ENCODE measurements at places on chromosomes 13 and 19.

DNA sequence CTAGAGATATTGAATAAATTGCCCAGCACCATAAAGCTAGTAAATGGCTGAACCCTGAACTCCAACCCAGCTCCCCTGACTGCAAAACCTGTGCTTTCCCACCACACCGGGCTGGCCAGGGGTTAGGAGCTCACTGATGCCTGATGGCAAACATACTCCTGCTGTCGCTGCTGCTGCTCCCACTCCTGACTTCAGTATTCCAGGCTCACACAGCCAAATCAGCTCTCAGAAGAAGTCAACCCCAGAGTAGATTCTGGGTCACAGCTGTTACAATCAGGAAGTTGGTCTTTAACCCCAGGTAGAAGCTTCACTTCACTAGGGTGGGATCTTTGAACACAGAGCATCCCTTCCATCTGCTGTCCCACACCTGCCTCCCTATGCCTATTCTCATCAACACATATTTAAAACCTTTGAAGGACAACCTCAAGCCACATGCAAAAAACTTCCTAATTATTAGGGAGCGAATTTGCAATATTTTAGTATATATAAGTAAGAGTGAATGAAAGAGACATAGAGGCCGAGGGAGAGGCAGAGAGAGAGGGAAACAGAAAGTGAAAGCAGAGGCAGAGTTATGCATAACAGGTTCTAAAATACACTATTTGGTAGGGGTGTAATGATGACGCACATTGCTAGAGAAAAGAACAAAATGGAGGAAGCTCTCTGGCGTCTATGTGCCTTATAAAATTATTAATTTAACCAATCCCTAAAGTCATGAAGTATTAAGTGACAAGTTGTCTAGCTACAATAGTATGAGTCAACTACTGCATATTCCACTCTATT, 99.4 kb upstream of the SERP2 start:
- peak; percentile 78 for DNase-seq

GRCh38 chr19:47110521-47111005, 3.0 kb downstream of the ZC3H4 start:
- peak; percentile 25 for DNase-seq

- no peak for DNase-seq
Observed at GRCh38 chr13:42815681-42816080, 34.3 kb downstream of the FAM216B start.

- DNase-seq, result no peak
Observed at GRCh38 chr13:34021619-34022018, 203.7 kb downstream of the RFC3 start.

DNA sequence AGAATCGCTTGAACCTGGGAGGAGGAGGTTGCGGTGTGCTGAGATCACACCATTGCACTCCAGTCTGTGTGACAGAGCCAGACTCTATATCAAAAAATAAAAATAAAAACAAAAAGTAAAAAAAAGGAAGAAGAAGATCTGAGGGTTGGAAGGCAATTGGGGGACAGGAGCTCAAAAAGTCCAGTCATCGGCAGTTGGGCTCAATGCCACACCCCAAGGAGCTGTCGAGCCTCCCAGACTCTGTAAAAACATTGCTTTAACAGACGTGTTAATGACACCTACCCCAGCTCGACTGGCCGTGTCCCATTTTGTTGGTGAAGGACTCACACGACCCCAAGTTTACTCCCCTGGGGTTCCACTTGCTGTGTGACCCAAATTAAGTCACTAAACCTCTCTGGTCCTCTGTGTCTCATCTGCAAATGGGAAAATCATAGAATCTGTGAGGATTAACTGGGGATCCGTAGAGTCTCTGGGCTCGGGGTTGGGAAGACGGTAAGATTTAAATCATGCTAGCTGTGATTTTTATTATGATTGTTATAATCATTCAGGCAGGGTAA, 7.0 kb downstream of the GNA15 start:
- peak; percentile 34 for DNase-seq
